Upper lobe of left lung (tissue), 6 donors: ENCODE measurements at places on chromosomes 2 and 18. TPM values are rescaled to one million over a fixed set of nuclear protein-coding genes. Genes with fewer than 3 reads are reported as not detected.

VIT gene
- total RNA-seq, result 0.22 TPM

- no peak for DNase-seq
- H3K27ac ChIP-seq, result no peak overlapping the region
- no peak overlapping the region for H3K4me3 ChIP-seq
- no peaks in the 10 kb centered on the region for H3K4me1 ChIP-seq
Observed at GRCh38 chr2:135586148-135586547, 54.9 kb downstream of the R3HDM1 start.

DNA sequence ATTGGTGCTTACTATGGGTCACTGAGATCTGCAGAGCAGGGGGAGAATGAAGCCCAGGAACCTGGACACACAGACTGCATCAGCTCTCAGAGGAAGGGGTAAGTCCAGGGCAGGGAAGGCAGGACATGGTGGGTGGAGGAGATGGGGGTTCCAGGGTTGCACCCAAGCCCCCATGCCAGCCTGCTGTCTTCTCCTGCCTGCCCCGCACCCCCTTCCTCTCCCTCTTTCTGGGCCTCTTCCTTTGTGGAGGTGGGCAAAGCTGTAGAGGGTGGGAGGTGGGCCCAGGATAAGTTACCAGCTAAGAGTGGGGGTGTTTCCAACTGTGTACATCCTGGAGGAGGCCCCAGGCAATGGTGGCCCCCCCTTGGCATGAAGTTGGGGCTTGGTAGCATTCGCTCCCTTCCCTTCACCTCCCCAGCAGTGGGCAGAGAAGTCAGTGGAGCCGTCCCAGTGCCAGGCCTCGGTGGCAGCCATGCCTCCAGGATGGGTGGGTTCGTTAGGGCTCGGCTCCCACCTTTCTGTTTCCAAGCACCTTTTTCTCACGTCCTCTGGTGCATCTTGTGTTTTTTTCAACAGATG is 132.2 kb downstream of the CLIP4 start:
- no peak overlapping the region for H3K4me3 ChIP-seq
- no peaks in the 10 kb centered on the region for H3K36me3 ChIP-seq
- no peak overlapping the region for H3K27ac ChIP-seq
- DNase-seq, result no peak
- no peaks in the 10 kb centered on the region for H3K27me3 ChIP-seq

- no peaks in the 10 kb centered on the region for H3K27me3 ChIP-seq
- H3K4me1 ChIP-seq, result peaks cover 11% of the 10 kb centered on the region
- no peak overlapping the region for H3K4me3 ChIP-seq
- H3K27ac ChIP-seq, result no peak overlapping the region
- no peaks in the 10 kb centered on the region for H3K36me3 ChIP-seq
- no peak for DNase-seq
Observed at GRCh38 chr2:158907926-158908456, 60.4 kb upstream of the TANC1 start.
